Activated CD4-positive, alpha-beta memory T cell treated with anti-CD3 and anti-CD28 coated beads for 36 hours (primary cell): ENCODE measurements at places on chromosomes 3 and 15.
A peak's percentile ranks its signal among the peaks of the same experiment; 100 is the strongest.

DNA sequence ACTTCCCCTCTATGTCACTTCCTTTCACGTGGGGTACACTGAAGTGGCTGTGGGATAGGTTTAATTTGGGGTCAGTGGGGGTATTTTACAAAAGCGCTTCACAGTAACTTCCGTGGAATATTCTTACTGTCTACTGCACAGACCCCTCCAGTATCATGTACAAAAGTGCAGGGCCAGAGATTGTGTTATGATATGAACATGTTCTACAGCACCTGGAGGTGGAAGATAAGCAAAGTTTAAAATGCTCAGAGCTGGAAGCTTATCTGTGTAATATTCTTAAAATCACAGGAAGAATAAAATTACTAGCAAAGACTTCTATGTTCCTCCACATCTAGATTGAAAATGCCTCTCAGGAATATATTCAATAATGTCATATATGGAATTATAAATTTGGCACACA is 84.1 kb upstream of the TRIM42 start:
- no peak for DNase-seq

GRCh38 chr3:105700575-105700974 is 168.2 kb downstream of the CBLB start:
- DNase-seq: peak; percentile 50

DNA sequence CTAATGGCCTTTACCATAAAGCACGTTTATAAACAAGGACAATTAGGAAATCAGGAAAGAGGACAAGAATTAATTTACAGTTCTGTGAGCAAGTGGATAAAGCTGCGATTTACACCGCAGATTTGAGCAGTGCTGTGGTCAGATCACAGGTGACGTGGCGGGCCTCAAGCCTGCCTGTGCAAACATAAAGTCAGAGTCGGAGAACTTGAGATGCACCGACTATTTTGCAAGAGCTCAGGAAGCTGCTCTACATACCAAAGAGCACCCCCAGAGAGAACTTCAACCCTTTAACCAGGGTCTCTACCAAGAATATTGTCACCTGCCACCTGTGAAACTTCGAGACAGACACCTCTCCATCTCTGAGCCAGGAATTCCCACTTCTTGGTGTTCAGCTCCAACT is 35.7 kb downstream of the MECOM start:
- no peak for DNase-seq

GRCh38 chr3:189563853-189564563 is 67.2 kb upstream of the TP63 start:
- peak; percentile 74 for DNase-seq

DNA sequence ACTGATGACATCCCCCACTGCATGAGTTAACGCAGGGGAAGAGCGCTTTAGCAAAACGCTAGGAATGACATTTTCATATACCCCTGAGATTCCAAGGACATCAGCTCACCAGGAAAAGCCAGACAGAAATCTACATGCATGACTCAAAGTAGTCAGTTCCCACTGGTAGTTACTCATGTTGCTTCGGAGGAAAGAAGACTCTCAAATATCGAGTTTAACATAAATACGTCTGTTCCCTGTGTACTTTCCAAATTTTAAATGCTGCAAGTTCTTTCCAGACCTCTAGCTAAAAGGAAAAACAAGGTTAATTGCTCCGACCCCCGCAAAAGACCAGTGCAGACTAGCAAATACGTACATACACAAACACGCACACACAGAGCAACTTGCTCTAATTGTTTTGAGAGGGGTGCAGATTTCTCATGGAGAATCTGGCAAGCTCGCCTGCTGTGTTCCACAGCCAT is 115.4 kb upstream of the PRICKLE2 start:
- DNase-seq: no peak

DNA sequence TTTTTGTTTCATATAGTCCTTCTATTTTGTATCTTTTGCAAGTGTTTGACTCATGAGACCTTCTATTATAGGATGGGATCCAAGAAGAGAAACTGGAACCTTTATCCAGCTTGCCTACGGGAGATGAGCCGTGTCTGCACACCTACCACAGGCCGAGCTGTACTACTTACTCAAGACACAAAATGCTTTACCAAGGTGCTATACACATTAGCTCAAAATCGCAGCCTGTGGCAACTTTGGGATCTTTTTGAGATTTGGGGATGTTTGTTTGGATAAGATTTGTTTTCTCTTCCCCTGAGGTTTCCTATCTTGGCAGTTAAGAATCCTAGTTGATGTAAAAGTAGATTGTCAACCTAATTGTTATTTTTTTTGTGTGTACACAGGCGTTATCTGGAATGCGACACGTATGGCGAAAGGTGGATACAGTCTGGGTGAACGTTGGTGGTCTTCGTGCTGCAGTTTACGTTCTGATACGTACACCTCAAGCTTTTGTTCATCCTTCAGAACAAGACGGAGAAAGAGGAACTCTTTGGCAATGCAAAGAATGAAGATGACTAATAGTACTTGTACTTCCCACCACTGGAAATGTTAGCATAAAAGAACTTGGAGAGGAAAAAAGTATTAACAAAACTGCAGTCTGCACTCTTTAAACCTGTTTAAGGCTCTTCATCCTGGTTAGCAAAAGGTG is 13.1 kb upstream of the SETD5 start:
- DNase-seq: no peak

DNA sequence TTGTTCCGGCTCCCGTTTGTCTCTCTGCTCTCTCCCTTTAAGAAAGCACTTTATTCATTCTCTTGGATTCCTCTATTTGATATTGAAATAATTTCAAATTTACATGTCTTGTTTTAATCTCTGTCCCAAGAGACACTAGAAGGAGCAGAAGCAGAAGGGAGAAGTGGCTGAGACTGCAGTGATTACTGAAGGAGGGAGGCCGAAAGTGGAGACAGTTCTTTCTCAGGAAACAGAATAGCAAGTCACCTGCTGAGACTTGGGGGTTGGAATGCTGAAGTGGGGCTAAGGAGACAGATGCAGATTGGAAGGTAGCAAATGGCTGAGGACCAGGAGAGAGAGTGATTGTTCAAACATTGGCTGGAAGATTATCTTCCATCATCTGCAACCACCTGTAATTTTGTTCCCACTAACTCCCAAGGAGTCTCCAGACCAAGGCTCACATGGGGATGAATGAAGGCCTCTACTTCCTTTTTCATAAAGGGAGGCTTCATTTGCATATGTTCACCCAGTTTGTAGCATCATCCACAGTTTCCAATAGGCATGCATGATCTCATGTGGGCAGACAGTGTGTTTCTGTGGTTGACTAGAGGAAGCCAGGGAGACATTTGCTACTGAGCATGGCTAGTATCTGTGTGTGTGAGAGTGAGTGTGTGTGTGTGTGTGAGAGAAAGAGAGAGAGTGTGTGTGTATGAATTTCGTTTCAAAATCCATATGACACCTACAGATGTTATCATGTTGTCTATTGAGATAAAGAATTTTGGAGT is 24.0 kb downstream of the LTF start:
- peak; percentile 47 for DNase-seq

DNA sequence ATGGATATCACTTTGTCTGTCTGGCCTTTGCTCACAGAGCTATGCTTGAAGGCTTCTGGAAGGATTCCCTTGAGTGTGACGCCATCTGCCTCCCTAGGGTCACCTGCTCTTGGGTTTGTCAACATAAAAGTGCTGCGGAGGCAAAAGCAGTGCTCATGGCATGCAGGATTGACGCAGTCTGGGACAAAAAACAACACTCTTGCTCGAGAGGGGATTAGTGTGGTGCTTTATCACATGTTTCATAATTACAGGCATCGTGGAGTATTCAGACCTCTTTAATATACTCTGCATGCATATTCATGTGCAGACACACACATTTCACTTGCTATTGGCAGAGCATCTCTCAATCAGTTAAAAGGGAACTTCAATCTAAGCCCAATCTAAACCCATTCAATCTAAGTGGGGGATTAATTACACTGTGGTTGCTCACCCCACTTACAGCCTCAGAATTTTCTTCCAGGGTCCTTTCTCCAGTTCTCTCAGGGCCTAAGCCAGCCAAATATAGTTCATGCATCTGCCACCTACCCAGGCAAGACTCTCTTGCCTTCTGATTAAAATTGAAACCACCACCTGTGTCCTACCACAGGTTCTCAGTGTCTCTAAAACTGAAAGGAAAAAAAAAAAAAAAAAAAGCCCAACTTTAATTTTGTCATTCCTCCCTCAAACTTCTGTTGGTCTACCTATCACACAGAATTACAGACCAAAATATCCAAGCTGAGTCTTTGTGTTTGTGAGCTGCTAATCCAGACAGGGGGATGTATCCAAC is 75.6 kb downstream of the BFSP2 start:
- peak; percentile 38 for DNase-seq

GRCh38 chr15:70195587-70196305 is 98.0 kb upstream of the TLE3 start:
- no peak for DNase-seq

DNA sequence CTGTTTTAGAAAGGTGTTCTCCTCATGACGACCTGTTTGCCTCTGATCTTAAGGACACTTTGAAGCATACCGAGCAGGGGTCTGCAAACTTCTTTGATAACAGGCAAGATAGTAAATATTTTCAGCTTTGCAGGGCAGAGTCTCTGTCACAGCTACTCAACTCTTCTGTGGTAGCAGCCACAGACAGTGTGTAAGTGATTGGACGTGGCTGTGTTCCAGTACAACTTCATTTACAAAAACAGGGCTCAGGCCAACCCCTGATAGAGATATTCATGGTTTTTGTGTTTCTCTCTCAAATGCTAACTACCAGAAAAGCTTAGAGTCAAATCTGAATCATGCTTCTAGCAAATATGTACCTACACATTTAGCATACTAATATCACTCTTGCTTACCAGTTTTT is 51.5 kb downstream of the TGFBR2 start:
- peak; percentile 56 for DNase-seq

- DNase-seq: no peak
Measured at GRCh38 chr3:176950743-176951142, 246.5 kb downstream of the TBL1XR1 start.

DNA sequence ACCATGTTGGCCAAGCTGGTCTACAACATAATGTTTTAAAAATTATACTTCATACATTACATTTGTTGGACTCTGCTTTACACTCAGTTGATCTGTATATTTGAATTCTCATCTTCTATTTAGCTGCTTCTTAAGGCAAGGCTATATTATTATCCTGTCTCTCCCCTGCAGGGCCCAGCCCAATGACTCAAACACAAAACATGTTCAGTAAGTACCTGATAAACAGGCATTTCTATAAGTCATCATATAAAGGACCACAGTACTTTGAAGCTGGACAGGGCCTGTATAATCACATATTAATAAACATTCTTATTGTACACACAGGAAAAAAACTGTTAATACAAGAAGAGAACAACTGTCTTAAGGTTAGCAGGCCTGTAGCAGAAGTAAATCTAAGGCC is 36.2 kb downstream of the NGLY1 start:
- no peak for DNase-seq

DNA sequence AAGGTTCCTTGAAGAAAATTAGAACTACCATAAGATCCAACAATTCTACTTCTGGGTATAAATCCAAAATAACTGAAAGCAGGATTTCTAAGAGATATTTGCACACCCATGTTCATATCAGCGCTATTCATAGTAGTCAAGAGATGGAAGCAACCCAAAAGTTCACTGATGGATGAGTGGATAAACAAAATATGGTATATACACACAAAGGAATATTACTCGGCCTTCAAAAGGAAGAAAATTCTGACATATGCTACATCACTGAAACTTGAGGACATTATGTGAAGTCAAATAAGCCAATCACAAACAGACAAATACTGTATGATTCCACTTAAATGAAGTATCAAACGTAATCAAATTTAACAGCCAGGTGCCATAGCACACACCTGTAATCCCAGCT is 13.1 kb downstream of the DET1 start:
- no peak for DNase-seq

- DNase-seq: no peak
Measured at GRCh38 chr15:39573844-39574243, 7.0 kb upstream of the THBS1 start.

DNA sequence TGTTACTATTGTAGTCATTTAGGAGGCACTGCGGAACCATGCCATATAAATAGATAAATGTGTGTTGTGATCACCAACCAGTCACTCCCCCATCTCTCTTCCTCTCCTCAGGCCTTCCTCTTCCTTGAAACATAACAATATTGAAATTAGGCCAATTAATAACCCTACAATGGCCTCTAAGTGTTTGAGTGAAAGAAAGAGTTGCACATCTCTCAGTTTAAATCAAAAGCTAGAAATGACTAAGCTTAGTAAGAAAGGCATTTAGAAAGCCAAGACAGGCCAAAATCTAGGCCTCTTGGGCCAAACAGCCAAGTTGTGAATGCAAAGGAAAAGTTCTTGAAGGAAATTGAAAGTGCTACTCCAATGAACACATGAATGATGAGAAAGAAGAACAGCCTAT is 8.1 kb upstream of the DNASE1L3 start:
- DNase-seq: no peak

DNA sequence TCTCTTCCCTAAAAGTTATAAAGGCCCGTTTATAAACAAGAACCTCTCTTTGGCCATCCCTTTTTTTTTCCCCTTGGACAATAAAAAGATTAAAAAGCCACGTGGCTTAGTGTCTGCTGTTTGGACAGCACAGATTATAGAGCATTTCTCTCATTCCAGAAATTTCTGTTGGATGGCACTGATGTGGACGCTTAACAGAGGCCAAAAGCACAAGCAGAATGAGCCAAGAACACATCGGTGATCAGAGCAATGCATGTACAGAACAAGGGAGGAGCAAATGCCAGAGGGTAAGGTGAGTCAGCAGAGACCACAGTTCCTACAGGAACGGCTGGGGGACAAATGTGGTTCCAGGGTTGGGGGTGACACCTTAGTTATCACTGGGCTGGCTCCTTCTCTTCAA is 30.3 kb upstream of the CTNNB1 start:
- DNase-seq: no peak

- no peak for DNase-seq
Measured at GRCh38 chr15:62426387-62426956, 261.4 kb upstream of the C2CD4B start.

- no peak for DNase-seq
Measured at GRCh38 chr3:183218826-183219225, 34.2 kb upstream of the B3GNT5 start.

GRCh38 chr15:76575274-76575673 is 238.7 kb downstream of the ISL2 start:
- DNase-seq: no peak

GRCh38 chr3:50491023-50491422 is 12.4 kb downstream of the CACNA2D2 start:
- peak; percentile 43 for DNase-seq

- peak; percentile 44 for DNase-seq
Measured at GRCh38 chr3:46017720-46018119, 9.6 kb downstream of the XCR1 start.

GRCh38 chr3:27677565-27677964 is 44.6 kb downstream of the EOMES start:
- DNase-seq: no peak

DNA sequence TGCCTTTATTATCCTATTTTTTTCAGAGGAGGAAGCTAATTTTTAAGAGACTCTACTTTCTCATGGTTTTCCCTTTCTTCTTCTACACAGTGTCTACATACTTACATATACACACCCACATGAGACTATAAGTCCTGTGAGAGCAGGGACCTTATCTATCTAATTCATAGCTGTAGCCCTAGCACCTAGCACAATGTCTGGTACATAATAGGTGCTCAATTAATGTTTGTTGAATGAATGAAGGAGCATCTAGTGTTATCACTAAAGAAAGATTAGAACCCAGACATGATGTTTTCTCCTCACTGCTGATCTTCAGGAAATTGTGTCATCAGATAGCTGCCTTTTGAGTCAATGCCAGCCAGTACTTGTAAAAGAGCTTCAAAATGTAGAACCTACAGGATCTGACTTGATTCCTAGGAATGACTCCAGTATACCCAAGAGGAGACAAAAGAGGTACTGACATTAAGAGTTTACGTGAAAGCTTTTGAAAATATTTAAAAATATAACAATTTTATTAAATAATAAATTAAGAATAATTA is 2.5 kb downstream of the SCG5 start:
- no peak for DNase-seq

GRCh38 chr3:154884952-154885351 is 195.2 kb upstream of the MME start:
- DNase-seq: no peak
